ENCODE measurements at places on chromosomes 12 and 14.
A peak's percentile ranks its signal among the peaks of the same experiment; 100 is the strongest.

DNA sequence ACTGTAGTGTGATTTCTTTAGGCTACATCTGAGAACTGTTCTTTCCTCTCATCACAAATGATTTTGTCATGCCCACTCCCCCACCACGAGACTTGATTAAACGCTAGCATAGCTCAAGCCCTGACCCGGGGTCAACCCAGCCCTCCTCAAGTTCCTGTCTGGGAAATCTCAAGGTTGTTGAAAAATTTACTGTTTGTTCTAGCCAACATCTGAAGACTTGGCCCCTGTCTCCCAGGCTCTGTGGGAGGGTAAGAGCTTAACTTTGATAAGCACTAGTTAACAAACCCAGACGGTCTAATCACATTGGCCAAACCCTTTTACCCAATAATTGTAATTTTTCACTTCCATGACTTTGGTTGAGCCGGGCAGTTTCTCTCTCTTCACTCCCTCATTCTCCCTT is 86.2 kb upstream of the AMIGO2 start:
- no peak for DNase-seq

- no peak for DNase-seq
Observed at GRCh38 chr14:91280129-91280528, 35.6 kb upstream of the GPR68 start.

DNA sequence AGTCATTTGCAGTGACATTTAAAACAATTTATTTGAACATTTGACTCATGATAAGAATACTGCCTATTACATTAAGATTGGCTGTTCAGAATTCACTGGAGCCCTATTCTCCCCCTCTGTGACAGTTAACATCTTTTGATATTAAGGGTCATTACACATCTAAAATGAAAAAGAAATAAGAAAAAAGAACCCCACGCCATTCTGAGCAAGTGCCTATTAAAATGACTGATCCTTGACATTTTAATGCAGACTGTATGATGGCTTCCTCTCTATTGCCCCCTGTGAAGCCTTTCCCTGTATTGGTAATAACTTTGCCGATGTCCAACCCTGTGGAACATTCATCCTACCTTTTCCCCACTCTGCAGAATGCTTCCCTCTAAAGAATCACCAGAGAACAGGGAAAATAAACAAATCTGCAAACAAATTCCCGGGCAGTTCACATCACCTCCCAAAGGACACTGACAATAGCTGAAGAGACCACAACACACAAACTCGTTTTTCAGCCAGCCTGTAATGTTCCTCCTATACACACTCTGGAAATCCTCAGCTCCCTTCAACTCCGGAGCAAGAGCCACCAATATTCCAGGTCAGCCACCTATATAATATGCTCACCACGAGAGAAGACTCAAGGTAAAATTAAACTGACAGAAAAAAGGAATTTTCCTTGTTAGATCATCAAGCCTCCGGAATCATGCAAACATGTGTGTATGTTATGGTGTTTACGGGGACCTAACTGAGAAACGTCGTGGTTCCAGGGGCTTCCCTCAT is 2.1 kb downstream of the NIN start:
- no peak for DNase-seq

GRCh38 chr12:6607751-6608591 is 792 bp upstream of the CHD4 start:
- no peak for DNase-seq

DNA sequence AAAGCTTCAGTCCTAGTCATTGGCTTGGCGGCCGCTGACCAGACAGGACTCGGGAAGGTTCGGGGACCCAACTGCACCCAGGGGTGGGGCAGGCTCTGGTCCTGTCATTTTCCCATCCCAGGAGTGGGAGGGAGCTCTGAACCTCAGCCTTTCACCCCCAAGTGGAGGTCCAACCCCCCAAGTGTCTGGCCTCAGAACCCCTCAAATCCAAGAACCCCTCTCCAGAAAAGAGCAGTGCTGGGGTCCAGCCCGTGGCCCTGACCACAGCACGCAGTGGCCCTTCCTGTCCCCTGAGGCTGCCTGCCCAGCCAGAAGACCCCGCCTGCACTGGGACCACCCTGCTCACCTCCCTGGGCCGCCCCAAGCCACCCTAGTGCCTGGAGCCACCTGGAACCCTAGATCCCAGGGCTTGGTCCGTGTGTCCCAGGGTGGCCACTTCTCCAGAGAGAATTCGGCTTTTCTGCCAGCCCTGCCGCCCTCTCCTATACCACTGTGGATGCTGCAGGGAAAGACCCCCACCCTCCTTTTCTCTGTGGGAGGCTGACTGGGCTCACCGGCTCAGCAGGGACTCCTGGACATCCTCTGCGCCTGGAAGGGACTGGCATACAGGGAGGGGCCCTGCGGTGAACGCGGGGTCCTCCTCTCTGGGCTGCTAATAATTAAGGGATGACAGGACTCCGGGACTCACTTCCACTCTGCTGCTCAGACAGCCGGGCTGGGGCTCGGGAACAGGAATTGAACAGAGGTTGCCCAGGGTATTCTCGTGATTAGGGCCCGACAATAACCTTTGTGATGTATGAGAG is 326.9 kb upstream of the SFSWAP start:
- DNase-seq, result no peak

DNA sequence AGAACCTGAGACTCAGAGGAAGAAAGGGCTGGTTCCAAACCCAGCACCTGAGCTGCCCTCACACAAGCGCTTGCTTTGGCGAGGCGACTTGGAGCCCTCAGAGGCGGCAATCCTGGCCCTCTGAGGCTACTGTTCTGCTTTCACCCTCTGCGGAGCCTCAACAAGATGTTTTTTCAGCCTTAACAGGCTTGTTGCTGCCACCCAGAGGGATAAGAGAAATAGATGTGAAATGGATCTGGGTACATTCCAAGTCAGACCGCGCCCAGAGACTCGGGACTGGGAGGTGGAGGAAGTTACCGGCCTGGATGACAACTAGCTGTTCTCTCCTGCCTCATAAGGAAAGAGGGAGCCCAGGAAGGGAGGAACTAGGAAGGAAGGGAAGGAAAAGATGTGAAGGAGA is 89.6 kb downstream of the TTC7B start:
- peak; percentile 33 for DNase-seq

- DNase-seq, result no peak
Observed at GRCh38 chr12:6198556-6198955, 1.6 kb upstream of the CD9 start.

- DNase-seq, result no peak
Observed at GRCh38 chr12:94207849-94208621, 59.7 kb downstream of the PLXNC1 start.

- DNase-seq, result no peak
Observed at GRCh38 chr14:84937016-84937415, 592.9 kb upstream of the FLRT2 start.

DNA sequence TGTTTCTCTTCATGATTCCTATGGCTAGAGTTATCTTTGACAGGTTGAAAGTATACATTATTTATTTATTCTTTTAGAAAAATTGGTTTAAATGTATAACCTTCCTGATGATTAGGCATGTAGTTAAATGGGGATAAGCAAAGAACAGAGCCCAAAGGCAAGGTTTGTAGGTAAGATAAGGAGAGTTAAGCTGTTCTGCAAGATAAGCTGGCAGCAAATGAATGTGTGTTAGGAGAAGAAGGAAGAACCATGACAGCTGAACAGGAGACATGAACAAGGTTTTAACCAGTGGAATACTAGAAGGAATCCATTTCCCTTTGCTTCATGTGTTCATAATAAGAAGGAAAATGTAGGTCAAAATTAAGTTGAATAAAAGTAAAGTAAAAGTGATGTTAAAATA is 1330.1 kb upstream of the USP15 start:
- DNase-seq, result no peak

DNA sequence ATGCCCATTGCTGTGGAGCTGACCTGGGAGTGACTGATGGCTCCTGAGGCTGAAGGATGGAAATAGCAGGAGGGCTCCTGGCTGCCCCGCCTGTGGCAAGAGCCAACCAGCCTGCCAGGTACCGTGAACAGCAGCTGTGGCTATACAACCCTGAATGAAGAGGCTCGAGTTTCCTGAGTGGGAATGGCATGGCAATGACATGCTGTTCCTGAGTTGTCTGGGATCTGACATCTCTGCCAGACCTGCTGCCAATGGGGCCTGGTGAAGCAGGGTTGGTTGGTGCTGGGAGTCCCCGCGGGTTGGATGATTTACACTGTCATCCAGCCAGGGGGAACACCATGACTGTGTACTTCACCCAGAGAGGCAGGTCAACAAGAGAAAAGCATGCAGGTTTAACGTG is 31.8 kb upstream of the LRRC10 start:
- peak; percentile 50 for DNase-seq

DNA sequence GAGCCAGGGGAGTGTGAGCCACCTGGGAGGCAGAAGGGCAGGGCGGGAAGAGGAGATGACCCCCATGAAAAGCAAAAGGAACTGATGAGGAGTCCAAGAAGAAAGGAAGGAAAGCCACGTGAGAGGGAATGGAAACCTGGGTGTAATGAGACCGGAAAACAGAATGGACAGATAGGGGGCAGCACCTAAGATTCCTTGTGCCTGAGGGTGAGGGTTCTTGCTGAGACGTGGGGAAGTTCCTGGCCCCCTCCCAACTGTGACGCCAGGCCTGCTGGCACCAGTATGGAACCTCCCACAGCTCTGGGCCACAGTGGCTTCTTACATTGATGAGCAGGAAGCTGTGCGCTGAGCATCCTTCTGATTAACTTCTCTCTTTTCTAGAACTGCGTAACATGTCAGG is 30.8 kb downstream of the TTC7B start:
- DNase-seq, result no peak

GRCh38 chr12:83575326-83575725 is 888.6 kb downstream of the TMTC2 start:
- DNase-seq, result no peak

DNA sequence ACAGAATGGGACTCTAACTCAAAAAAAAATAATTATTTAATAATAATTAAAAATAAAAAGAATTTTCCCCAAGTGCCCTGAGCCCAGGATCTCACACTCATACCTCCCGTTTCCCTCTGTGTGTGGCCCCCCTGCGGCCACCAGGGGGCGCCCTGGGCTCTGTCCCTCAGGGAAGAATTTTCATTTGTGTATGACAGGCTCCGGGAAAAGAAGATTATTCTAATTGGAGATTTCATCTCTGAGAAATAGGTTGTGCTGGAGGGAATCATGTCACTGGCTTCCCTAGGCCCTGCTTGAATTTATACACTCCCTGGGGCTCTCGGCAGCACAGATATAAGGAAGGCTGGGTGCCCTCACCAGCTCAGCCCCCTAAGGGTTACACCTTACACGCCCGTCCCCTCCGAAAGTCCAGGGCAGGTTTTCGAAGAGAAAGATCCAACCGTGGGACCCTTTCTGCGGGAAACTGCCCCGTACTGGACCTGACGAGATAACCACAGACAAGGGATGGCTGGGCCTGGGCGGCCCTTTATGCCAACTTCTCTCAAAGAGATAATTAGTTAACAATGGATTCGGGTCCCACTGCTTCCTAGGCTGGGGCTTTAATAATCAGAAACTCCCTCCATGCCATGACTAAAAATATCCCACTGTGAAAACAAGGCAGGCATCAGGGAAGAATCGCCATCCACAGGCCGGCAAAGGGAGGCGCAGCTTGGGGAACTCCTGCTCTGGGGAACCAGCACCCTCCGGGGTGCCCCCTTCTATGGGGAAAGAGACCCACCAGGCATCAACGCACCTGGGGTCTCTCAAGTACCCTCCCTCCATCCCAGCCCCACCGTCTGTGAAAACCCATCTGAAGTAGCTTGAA is 80.7 kb downstream of the KDM2B start:
- DNase-seq, result peak; percentile 87

DNA sequence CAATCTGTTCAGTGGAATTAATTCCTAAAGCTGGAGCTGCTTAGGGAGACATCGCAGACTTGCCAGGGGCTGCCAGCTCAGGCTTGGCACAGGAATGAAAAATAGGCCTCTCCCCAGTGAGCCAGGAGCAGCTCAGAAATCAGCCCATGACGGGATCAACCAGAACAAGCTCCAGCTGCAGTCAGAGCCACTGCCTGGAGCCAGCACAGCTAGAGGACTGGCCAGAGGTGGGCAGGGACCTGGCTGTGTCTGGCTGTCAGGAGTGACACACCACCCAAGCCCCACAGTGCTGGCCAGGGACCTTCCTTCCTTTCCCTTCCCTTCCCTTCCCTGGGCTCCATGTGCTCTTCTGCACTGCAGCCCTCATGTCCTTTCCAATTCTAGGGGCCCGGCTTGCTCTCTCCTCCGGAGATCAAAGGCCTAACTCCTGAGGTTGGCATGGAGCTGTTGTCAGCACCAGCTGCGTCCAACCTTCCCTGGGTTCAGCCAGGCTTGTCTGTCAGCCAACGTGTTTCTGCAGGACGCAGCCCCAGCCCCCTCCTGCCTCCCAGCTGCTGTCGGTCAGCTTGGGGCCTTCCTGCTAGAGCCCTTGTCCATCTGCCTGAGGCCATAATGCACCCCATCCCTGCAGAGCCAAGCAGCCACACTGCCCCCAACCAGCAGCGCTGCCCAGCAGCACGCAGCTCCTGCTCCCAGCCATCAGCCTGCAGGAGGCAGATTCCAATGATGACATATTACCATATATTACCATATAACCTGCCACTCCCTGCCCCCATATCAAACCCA is 149.3 kb downstream of the CALM1 start:
- DNase-seq, result peak; percentile 59

GRCh38 chr12:81819991-81820633 is 61.0 kb upstream of the PPFIA2 start:
- DNase-seq, result no peak

DNA sequence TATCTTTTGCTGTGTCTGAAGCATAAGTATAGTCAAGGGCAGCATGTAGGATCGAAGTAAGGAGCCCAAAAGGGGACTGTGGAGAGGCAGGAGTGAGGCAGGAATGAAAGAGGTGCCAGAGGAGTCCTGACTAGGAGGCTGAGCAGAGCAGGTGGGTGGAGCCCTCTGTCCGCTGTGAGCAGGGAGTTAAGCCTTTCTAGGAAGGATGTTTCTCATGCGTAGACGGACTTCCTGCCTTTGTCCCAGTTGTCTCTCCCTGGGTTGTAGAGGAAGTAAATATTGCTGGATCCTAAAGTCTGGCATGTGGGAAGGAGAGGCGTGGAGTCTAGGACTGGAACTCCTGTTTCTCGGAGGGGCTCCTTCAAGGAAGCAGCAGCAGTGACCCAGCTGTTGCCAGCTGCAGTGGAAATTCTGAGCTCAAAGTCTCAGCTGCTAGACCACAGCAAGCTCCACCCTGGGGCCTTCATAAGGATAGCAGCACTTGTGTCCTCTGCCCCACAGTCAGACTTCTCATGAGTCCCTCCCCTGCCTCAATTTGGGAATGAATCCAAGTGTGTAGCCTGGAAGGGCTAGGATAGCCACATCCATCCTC is 44.0 kb downstream of the RBMS2 start:
- peak; percentile 91 for DNase-seq
